ENCODE measurements at places on chromosomes 1 and 21.

DNA sequence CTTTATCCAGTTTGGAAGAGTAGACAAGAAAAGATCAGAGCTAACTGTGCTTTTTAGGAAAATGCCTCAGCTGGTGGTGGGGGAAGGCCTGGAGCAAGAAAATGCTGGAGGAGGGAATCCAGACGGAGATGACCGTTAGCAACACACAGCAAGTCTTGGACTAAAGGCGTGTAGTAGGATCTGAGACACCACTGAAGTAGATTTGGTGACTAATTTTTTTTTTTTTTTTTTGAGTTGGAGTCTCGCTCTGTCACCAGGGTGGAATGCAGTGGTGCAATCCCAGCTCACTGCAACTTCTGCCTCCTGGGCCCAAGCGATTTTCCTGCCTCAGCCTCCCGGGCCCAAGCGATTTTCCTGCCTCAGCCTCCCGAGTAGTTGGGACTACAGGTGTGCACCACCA lies 41.2 kb downstream of the LPAR3 start:
- DNase-seq = no peak

DNA sequence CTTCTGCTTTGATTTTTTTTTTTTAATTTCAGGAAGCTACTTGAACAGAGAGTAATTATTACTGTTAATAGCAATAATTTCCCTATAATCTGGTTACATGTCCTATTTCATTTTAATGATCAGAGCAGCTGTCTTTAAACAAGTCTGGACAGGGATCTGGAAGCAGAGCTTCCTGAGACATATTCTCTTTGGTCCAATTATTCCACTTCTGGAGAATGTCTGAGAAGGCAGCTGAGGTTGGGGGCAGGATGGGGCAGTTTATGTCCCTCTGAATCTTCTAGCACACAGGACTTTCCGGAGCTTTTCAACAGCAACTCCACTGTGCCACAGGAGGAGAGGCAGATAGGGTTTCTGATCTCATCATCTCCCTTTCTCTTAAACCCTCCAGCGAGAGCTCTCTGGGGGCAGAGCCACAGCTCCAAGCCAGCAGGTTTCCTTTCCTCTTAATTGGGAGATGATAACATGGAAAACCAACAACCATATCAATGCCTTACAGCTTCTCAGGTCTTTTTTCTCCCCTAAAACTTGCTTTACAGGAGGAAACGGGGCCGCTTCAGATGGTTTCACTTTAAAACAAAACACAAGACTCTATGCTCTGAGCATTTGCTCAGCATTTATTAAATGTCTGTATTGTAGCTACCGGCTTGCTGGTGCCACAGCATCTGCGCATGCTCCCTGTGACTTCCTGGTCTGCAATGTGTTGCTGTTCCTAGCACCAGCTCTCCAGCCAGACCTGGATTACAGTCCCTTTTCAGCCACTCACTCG lies 425.7 kb upstream of the USP24 start:
- DNase-seq = no peak

DNA sequence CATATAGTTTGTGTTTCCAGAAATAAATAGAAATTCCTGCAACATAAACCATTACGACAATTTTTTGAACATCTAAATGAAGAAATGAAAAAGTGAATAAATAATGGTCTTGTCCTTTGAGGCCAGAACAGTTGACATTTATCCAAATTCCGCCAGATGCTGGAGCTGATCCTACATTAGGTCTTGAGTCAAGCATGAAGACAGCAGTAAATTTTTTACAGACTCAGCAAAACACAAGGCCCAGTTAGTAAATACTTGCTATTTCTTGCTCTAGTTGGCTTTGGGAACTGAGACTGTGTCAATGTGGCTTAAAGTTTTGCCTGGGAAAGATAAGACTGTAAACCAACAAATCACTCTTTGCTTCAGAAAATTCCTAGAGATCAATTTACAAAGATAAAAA lies 540.1 kb upstream of the RGS18 start:
- DNase-seq = no peak

DNA sequence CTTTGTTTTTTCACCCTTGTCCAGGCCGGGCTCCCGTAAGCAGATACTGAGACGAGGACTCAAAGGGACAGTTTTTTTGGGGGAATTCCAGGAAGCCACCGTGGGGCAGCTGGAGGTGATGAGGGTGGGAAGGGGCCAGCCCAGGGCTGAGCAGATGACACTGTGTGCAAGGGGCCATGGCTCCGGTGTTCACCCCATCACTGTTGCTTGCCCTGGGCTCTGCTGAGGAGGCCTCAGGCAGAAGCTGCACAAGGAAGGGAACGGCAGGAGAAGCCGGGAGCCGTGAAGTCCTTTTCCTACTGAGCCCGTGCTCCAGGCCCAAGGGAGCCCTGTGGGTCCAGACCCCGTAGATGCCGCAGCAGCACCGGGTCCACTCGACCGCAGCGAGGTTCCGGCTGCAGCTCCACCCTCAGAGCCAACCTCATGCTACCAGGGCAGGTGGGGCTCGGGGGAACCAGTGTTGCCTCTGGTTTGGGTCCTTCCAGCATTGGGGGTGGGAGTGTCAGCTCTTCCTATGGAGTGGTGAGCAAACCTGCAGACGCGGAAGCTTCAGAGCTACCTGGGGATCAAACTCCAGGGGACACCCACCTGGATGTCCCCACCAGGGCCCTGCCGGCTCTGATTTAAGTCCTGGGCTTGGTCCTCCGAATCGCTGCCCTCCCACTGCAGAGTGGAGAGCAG lies 4.3 kb upstream of the CALML6 start:
- no peak for DNase-seq

DNA sequence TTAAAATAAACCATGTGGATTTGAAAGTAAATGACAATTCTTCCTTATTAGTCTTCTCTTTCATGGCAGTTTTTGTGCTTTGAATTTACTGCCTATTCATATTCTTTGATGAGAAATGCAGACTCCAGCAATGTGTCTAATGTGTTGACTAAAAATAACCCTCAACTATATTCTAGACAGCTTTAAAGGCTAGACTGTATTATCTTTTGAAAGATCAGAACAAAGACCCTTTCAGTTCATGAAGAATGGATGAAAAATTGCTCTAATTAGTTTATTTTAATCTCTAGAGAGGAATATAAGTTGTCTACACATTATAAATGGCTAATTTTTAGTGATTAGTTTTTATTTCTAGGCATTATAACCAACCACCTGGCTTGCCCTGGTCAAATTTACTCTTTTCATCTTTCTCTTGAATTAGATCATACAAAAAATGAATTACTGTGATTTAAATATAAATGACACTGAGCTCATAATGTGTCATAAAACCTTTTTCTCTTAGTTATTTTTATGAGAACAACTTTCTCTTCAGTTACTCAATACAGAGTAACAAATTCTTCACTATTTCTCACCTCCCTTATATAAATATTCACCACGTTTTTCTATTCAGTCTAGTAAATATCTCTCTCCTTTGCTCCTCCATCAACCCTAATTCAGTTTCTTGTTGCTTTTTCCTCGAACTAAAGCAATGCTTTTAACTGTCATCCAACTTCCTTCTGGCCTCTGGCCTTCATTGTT lies 428.5 kb upstream of the TMPRSS15 start:
- no peak for DNase-seq

- no peak for DNase-seq
Observed at GRCh38 chr1:79293611-79294010, 287.1 kb upstream of the ADGRL4 start.

- DNase-seq = no peak
Observed at GRCh38 chr21:15210235-15210678, 145.5 kb upstream of the NRIP1 start.

GRCh38 chr1:180548686-180549317 lies 10.0 kb upstream of the OVAAL start:
- no peak for DNase-seq

DNA sequence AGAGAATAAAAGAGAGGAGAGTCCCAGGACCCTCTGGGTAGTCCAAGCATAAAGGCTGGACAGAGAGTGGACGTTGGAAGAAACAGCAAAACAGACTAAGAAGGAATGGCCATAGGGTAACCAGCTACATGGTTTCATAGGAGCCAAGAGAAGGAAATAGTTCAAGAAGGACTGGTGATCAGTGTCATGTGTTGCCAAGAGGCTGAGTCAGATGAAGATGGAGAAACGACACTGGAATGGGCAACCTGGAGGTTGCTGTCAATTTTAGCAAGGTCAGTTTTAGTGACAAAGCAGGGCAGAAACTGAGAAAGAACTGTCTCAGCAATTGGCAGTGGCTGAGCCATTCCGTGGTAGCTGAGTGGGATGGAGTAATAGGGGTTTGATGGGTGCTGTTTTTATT lies 41.4 kb downstream of the HMGB4 start:
- no peak for DNase-seq

GRCh38 chr1:111406321-111406768 lies 21.2 kb downstream of the OVGP1 start:
- DNase-seq = no peak

DNA sequence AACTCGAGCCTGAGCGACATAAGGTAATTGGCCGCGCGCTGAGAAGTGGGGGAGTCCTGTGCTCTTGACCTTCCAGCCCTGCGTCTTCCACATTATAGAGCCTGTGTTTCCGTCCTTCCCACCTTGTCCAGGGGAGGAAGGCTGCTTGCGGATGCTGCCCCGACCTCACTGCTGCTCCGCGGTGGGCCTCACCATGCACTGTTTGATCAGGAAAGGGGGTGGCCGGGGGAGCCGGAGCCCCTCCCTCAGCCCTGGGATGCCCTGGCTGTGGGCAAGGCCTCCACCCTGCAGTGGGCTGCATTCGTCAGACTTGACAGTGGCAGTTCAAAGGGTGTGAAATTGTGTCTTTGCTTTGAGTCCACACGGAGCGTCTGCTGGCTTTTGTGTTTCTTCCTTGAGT lies 30.1 kb downstream of the PCNT start:
- DNase-seq = no peak

GRCh38 chr1:154353460-154353904 lies 28.2 kb downstream of the ATP8B2 start:
- DNase-seq = no peak

GRCh38 chr1:29201595-29202051 lies 19.9 kb upstream of the SRSF4 start:
- no peak for DNase-seq

DNA sequence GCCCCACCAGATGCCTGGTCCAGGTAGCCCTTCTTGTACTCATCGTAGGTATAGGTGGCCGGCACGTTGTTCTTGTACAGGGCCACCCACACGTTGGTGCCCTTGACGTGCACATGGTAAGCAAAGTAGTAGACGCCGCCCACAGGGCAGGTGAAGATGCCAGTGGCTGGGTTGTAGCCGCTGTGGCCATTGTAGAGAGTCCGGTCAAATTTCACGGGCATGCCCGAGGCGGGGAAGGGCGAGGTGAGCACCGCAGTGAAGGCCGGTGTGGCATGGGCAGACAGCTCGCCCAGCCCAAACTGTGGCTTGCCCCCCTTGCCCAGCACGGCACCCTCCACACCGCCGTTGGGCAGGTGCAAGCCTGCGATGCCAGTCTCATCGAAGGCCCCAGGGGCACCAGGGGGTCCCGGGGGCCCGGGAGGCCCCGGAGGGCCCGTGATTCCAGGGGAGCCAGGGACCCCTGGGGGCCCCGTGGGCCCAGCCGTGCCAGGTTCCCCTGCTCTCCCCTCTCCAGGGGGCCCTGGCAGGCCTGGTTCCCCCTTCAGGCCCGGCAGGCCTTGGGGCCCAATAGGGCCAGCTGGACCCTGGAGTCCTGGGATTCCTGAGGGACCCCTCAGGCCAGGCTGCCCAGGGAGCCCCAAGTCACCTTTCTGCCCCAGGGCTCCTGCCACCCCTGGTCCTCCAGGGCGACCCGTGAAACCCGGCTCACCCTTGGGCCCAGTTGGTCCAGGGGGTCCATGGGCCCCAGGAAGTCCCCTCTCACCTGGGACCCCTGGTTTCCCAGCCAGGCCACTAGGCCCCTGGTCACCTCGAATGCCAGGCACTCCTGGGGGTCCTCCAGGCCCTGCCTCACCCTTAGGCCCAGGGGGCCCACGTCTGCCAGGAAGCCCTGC lies 9.2 kb downstream of the ADPRS start:
- no peak for DNase-seq

- no peak for DNase-seq
Observed at GRCh38 chr21:10273196-10273595, 248.2 kb upstream of the TPTE start.

DNA sequence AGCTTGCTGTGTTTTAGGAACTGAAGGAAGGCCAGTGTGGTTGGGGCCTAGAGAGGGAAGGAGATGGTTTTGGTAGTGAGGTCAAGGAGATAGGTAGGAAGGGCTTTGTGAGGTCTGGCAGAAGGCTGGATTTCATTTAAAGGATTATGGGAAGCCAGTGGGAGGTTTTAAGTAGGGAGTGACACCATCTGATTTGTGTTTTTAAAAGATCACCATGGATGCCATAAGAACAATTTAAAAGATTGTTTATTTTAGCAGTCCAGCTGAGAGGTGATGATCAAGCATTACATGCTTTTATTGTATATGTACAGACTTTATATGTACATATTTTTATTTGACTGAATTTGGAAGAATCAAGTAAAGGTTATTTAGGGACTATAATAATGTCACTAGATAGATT lies 26.4 kb downstream of the RGL1 start:
- DNase-seq = no peak

DNA sequence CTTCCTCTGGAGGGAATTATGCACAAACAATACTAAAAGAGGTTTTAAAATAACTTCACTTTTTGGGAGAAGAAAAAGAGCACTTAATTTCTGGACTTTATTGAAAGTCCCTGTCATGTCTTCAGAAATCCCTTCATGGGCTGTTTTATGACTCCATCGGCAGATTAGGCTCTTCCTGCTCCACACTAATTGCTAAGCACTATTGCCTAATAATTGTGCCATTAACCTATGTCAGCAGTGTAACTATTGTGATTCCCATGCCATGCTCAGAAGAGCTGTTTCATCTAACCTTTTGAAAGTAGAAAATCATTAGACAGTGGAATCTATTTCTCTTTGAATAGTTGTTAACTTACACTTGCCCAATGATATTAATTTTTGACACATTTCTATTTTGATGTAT lies 489.3 kb upstream of the RUNX1 start:
- DNase-seq = no peak

DNA sequence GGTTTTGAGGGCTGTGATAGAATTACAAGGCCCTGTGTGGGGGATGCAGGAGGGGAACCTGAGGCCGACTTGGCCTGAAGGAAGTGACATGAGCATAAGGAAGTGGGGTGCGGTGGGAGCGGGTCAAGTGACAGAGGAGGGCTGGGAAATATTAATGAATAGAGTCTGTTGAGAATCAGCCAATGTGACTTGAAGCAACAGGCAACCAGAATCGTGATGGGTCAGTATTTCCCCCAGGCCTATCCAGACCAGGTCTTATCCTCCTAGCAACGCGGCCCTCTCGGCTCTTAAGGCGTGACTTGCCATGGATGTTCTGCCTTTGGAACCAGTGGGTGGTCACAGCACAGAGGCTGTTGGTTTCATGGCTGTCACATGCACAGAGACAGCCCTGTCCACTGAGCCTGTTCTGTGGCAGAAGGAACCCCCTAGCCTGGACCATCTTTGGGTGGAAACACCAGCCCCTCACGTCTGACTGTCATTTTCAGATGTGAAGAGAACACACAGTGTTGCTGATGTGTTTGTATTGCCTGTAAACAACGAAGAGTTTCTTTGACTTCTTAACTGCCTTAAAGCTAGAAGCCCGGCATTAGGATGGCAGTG lies 468.8 kb downstream of the CAMTA1 start:
- peak; percentile 48 for DNase-seq

Data from osteocyte (in vitro differentiated cells).